ENCODE measurements at places on chromosomes 5 and 9.

GRCh38 chr5:16897284-16897704, 38.8 kb downstream of the MYO10 start:
- DNase-seq, result no peak

DNA sequence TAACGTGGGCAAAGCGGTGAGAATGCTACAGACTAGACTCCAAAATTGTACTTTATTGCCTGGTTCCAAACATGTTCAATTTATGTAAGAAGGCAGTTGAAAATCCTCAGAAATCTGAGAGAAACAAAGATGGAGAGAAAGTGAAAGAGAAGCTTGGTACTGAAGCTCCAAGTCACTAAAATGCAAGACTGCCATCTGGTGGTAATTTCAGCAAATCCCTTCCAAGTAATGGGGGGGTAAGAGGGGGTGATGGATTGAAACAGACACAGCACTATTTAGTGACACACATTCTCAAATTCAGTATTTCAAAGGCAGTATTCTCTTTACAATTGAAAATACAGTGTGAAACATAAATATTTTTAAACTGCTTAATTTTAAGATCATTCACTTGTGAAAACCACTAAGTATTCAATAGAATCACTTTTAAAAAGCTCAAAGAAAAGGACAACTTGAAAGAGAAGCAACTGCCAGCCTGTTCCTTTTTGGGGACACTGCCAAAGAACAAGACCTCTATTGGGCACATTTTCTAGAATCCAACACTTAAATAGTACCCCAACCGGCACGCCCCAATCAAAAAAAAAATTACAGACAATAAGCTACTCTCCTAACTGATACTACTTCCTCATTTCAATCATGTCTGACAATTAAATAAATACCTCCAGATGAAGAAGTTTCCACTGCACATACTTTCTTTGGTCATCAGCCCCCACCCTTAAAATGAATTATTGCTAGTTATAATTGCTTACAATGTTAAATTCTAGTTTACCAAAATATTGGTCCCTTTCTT, 131.5 kb downstream of the AGTPBP1 start:
- peak; percentile 52 for DNase-seq

DNA sequence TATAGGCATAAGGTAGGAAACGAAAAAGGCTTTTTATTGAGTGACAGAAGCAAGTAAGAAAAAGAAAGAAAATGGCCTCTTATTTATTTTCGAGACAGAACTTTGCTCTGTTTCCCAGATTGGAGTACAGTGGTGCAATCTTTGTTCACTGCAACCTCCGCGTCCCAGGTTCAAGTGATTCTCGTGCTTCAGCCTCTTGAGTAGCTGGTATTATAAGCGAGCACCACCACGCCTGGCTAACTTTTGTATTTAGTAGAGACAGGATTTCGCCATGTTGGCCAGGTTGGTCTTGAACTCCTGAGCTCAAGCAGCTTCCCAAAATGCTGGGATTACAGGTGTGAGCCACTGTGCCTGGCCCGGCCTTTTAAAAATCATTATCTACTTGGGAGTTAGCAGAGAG, 70.7 kb downstream of the NSD1 start:
- no peak for DNase-seq

DNA sequence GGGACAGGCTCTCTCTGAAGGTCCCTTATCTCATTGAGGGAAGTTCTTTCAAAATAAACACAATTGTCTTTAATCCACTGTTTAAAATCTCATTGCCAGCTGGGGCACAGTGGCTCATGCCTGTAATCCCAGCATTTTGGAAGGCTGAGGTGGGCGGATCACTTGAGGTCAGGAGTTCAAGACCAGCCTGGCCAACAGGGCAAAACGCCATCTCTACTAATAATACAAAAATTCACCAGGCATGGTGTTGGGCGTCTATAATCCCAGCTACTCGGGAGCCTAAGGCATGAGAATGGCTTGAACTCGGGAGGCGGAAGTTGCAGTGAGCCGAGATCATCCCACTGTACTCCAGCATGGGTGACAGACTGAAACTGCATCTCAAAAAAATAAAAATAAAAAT, 8.3 kb upstream of the NDFIP1 start:
- DNase-seq, result no peak

- no peak for DNase-seq
Observed at GRCh38 chr5:59184769-59185168, 601.9 kb downstream of the RAB3C start.

GRCh38 chr9:90795084-90795483, 6.5 kb upstream of the SYK start:
- DNase-seq, result no peak

DNA sequence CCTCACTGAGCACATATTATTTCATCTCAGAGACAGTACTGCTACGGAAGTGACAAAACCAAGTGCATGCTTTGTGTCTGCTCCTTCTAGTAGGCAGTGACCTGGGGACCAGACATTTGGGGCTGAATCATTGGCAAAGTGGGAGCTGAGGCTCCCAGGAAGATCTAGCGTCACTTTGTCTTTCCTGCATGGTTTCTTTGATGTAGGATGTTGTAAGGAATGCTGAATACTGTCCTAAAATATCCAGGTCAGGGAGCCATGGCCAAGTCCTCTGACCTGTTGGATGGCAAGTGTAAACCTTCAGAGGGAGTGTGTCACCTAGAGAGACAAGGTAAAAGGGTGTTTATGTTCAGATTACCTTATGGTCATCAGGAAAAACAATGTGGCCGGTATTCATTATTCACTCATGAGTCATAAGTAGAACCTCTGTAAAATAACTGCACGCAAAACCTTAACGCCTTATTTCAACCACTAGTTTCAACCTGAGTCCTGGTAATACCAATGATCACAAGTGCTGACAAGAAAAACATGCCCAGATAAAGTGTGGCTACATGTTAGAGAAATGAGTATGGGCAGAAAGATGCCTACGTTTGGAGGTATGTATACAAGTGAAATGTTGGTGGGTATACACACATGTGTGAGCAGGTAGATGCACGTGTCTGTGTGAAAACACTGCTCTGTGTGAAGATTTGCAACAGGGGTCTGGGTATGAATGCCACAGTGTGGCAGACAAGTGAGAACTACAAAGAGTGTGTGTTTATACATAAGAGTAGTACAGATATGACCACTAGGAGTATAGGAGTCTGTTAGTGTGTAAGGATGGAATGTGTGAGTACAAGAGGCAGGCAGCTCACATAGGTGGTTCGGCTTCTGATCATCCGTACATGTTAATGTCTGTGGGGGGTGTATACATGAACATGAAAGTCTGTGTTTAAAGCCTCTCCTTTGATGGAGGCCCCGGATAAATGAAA, 263.9 kb downstream of the SPOCK1 start:
- no peak for DNase-seq

GRCh38 chr5:43209833-43210232, 17.8 kb downstream of the NIM1K start:
- no peak for DNase-seq

DNA sequence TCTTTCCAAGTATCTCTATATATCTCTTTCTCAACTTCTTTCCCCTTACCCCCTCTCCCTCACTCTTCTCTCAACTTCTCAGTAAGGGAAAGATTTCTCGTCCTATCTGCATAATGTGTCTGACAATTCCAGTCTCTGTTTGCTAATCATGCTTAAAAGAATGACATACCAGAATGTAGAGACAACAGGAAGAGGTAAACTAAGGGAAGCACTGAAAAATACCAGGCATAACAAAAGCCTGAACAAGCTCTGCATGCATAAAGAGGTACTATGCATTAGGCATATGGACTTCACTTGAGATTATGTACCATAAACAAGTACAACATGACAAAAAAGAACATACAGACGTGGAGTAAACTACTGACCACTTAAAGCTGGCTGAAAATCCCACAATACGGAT, 62.6 kb downstream of the SEMA5A start:
- no peak for DNase-seq

DNA sequence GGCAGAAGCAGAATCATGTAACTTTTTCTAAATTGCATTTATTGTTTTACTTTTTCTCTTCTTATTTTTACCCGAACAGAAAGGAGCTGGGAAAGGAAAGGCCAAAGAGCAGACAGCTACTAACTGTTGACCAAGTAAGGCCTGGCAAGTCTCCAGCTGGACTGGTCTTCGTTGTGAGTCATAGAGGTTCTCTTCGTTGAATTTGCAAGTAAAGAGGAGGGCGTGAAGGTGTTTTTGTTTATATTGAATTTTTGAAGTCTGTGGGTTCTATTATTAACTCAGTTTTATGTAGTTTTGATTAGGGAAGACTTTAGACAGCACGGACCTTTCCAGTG, 416.5 kb upstream of the CCNH start:
- DNase-seq, result no peak

DNA sequence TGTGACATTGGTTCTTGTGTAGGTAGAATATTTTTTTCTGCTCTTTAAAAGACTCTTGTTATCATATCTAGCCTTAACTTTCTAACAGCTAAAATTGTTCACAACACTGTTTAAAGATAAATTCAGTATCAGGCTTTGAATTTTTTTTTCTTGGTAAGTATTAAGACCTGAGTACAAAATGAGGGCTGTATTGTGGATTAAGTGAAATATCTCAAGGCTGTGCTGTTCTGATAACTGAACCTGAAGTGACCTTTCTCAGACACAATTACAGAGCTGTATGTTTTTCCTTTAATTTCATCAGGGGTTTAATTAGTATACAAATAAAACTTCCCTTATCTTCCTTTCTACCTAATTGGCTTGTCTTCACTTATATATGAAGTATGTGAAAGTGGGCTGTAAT, 290.5 kb downstream of the CCDC171 start:
- no peak for DNase-seq

DNA sequence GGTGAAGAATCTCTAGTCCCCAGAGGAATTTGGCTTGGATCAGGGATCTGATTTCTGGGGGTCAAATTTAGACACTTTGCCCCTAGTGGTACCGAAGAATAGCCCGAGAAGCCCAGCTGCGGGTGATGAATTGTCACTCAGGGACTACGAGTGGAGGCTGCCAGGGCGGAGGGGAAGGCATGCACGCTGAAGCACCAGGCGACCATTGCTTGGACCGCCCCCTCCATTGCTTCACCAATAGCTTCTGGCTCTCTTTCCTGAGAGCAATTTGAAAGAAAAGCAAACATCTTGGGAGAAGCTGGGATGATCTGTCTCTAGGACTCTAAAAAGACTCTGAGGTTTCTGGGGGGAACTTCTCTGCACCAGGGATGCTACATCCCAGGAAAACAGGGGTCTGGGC, 137.6 kb downstream of the CRB2 start:
- DNase-seq, result no peak

DNA sequence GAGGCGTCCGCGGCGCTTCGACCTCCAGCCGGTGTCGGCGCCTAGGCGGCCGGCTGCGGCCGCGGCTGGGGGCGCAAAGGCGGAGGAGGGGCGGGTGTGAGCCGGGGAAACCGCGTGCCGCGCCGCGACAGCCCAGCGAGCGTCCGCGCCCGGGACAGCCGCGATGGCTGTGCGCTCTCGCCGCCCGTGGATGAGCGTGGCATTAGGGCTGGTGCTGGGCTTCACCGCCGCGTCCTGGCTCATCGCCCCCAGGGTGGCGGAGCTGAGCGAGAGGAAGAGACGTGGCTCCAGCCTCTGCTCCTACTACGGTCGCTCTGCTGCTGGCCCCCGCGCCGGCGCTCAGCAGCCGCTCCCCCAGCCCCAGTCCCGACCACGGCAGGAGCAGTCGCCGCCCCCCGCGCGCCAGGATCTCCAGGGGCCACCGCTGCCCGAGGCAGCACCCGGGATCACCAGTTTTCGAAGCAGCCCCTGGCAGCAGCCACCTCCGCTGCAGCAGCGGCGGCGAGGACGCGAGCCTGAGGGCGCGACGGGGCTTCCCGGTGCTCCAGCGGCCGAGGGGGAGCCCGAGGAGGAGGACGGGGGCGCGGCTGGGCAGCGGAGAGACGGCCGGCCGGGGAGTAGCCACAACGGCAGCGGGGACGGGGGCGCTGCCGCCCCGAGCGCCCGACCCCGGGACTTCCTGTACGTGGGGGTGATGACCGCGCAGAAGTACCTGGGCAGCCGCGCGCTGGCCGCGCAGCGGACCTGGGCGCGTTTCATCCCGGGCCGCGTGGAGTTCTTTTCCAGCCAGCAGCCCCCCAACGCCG, 605 bp downstream of the CHSY3 start:
- no peak for DNase-seq

DNA sequence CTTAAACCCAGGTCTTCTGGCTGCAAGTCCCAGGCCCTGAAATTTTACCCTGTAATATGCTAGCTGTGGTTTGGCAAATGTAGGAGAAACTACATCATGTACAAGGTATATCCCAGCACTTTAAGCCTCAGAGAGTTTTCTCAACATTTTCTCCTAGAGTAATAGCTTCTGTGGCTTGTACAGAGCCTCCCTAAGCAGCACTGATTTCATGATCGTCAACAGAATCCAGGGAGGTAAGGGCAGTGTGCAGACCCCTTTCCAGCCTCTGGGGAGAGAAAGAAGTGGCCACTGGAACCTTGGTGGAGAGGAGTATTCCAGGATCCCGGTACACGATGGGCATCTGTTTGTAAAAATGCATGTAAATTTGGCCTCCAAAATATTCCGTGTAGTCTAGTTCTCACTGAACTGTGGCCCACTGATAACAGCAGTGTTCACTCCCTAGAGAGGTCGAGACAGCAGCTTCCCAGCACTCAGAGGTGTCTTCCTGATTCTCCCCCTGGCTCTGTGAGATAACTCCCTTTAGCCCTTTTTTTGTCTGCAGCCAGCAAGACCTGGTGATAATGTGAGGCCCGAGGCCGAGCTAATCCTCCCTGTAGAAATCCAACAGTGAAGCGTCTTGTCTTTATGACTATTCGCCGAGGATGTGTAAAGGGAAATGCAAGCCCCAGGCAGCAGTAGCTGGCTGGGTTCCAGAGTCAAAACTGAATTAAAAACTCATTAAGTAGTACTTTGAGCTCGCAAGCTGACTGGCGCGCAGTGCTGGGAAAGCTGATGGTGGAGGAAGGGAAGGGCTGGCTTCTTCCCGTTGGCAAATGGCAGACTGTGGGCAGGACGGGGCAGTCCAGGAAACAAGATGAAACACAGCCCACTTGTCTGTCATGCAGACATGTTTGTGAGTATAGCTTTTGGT, 59.0 kb downstream of the MAP1B start:
- DNase-seq, result no peak

DNA sequence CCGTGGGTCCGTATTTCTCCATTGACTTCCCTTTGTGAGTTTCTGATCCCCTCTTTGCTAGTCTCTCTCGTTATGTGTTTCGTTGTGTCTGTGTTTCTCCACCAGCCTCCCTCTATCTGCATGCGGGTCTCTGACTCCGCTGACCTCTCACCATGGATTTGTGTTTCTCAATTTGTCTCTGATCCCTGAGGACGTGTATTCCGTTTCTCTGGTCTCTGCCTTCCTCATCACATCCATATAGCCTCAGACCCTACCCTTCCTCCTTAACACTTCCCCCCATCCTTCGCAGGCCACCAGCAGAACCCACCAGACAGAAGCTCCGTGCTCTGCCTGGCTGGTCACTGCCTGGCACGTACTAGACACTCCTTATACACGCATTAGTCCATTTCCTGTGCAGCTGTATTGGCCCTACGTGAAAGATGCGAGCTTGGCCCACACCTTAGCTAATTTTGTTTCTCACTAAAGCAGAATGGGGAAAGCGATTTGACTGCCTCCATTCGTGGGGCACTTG, 631 bp downstream of the B4GALT7 start:
- DNase-seq, result no peak

- DNase-seq, result no peak
Observed at GRCh38 chr5:170286386-170286925, 11.1 kb downstream of the LCP2 start.
